ENCODE measurements at places on chromosomes 5 and 9. TPM values are rescaled to one million over a fixed set of nuclear protein-coding genes. Genes with fewer than 3 reads are reported as not detected.

DNA sequence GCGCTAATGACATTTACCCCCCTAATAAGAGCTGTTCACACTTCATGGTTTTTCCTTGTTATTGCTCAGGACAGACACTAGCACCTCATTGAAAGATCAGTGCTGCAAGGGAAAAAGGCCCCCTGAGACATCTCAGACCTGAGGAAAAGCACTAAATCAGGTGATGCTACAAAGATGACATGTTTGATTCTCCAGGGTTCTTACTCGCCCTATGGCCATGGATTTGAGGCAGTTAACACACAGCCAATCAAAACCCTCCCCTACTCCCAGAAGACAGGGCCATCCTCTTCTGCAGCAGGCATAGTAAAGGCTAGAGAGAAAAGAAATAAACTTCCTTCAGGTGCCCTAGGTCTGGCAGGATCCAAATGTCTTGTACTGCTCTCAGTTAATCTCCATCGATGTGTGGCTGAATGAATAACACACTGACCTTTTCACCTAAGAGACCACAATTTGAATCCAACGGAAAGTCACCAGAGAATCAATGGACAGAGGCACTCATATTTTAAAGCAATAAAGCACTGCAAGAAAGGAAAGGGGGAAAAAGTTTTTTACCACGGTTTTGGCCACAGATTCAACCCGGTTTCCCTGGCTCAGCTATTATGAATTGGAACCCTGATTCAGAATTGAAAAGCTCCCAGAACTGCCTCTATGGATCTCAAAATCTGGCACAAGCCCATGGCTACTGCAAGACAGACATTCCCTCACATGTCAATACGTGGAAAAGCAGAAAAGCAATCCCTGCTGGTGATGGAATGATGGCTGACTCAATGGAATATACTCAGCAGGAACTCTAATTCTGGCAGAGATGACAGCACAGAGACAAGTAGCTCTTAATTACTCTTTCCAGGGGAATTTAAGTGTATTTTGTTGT lies 329.5 kb downstream of the BNC2 start:
- H3K4me3 ChIP-seq: no peak overlapping the region
- H3K27me3 ChIP-seq: no peaks in the 10 kb centered on the region
- DNase-seq: no peak

Gene SH3PXD2B
- total RNA-seq: 0.49 TPM

DNA sequence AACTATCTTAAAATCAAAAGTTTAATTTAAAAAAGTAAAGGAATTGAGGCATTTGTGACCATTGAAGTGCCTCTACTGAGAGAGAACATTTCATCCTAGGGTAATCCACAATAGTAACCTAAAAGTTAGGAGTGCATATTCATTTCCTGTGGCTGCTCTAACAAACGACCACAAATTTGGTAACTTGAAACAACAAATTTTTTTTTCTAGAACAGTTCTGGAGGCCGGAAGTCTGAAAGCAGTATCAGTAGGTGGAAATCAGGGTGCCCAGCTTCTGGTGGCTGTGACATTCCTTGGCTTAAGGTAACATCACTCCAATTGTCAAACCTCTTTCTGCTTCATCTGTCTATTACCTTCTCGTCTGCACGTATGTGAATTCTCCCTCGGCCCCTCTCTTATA lies 67.1 kb upstream of the SSBP2 start:
- H3K27me3 ChIP-seq: no peaks in the 10 kb centered on the region
- no peak overlapping the region for H3K4me3 ChIP-seq
- no peak overlapping the region for H3K27ac ChIP-seq
- H3K36me3 ChIP-seq: no peaks in the 10 kb centered on the region
- H3K4me1 ChIP-seq: peaks cover 38% of the 10 kb centered on the region

DNA sequence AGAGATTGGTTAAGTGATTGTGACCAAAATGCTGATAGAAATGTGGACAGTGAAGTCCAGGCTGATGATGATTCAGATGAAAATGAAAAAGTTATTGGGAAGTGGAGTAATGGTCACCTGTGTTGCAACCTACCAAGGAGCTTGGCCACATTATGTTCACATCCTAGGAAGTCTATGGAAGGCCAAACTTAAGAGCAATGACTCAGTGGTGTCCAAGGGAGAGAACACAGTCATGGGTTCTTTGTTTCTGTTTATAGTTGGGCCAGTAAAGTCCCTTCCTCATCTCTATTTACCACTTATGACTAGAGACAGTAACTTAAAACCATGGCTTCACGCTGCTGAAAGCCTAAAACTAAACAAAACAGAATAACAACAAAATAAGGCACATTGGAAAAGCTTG lies 555.3 kb upstream of the DAB2 start:
- H3K4me1 ChIP-seq: no peaks in the 10 kb centered on the region
- no peak overlapping the region for H3K27ac ChIP-seq
- no peak for DNase-seq
- peaks cover 2% of the 10 kb centered on the region for H3K27me3 ChIP-seq

GRCh38 chr9:82524407-82524806 lies 535.8 kb downstream of the SPATA31D1 start:
- no peak overlapping the region for H3K27ac ChIP-seq
- peaks cover 4% of the 10 kb centered on the region for H3K36me3 ChIP-seq
- no peaks in the 10 kb centered on the region for H3K4me1 ChIP-seq
- no peak for DNase-seq
- H3K27me3 ChIP-seq: no peaks in the 10 kb centered on the region

Gene EGFLAM
- not detected for total RNA-seq

- no peaks in the 10 kb centered on the region for H3K36me3 ChIP-seq
- DNase-seq: no peak
- H3K4me1 ChIP-seq: no peaks in the 10 kb centered on the region
- H3K27ac ChIP-seq: no peak overlapping the region
These were observed 252.2 kb downstream of the NR2F1-AS1 start for GRCh38 chr5:93328833-93329232.

DNA sequence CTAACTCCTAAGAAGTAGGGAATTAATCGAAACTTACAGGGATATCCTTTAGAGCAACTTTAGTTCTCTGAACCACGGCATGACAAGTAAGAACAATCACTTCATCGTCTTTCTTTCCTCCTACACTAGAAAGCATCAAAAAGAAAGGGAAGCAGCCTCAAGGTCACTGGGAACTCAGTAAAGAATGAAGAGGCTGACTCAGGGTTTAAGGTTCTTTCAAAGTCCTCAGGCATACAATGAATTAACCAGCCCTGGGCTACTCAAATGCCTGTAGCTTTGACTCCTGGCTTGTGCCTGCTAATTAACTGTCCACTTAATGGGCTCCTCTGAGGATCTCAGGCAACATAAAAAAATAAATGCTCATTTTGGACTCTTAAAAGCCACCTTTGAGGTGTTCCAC lies 102.0 kb downstream of the TRIM32 start:
- H3K4me1 ChIP-seq: no peaks in the 10 kb centered on the region
- H3K27me3 ChIP-seq: peaks cover 31% of the 10 kb centered on the region
- DNase-seq: no peak
- no peaks in the 10 kb centered on the region for H3K36me3 ChIP-seq
- no peak overlapping the region for H3K27ac ChIP-seq

Gene TMEM252
- total RNA-seq: not detected

Gene COL15A1
- 0.19 TPM for total RNA-seq

DNA sequence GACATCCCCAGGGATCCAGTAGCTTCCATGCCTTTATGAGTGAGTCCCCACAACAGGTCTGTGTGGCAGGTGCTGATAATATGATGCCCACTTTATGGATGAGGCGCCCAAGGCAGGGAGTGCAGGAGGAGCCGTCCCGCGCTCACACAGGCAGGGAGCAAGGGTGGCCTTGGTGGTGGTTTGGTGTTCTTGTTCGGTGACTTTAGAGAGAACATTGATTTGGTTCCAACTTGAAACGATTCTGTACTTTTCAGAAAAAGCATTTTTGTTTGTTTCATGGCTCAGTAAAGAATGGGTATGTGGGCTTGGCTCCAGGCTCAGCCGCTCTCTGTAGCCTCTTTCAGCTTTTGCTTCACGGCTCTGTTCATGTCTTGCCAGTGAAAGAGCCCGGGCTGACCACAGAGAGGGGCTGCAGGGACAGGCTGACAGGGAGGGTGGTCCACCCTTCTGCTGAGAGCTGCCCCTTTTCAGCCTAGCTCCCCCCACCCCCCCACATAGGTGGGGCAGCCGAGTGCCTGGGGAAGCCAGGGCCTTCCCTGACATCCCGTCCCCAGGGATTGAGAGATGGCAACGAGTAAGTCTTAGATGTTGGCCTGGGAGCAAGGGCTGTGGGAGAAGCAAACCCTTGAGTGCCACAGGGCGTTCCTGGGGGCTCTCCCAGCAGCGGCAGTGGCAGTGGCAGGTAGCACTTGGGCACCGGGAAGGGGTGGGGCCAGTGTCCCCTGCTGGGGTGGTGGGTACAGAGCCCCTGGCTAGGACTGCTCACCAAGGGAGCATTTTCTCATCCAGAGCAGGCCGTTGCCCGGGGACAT lies 28.0 kb downstream of the NCS1 start:
- DNase-seq: no peak
- H3K4me1 ChIP-seq: no peaks in the 10 kb centered on the region
- H3K27ac ChIP-seq: no peak overlapping the region

- no peaks in the 10 kb centered on the region for H3K27me3 ChIP-seq
- no peak overlapping the region for H3K27ac ChIP-seq
- DNase-seq: no peak
- H3K36me3 ChIP-seq: no peaks in the 10 kb centered on the region
- no peak overlapping the region for H3K4me3 ChIP-seq
These were observed 391.7 kb downstream of the ACTL7B start for GRCh38 chr9:108463932-108464606.

DNA sequence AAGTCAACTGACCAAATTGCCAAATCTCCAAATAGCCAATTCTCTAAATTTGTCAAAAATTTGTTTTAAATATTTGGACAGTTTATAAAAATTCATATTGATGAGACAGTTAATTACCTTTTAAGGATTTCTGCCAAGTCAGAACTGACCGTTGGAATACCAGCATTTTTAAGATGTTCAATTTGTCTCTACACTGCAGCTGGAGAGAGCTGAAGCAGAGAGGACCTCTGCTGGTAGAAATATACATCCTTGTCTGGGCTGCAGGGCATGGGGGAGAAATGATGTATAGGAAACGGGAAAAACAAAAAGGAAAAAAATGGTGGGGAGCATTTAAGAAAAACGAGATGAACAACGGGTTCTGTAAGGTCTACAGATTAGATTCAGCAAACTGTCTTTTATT lies 16.8 kb downstream of the NR6A1 start:
- H3K27me3 ChIP-seq: peaks cover 65% of the 10 kb centered on the region
- H3K36me3 ChIP-seq: no peaks in the 10 kb centered on the region
- DNase-seq: no peak
- H3K4me3 ChIP-seq: peak overlapping the region; percentile 52
- peaks cover 21% of the 10 kb centered on the region for H3K4me1 ChIP-seq

GRCh38 chr9:98930792-98931191 lies 12.9 kb upstream of the COL15A1 start:
- H3K4me3 ChIP-seq: no peak overlapping the region
- H3K27me3 ChIP-seq: peaks cover 13% of the 10 kb centered on the region
- no peak overlapping the region for H3K27ac ChIP-seq
- H3K36me3 ChIP-seq: no peaks in the 10 kb centered on the region
- no peak for DNase-seq

DNA sequence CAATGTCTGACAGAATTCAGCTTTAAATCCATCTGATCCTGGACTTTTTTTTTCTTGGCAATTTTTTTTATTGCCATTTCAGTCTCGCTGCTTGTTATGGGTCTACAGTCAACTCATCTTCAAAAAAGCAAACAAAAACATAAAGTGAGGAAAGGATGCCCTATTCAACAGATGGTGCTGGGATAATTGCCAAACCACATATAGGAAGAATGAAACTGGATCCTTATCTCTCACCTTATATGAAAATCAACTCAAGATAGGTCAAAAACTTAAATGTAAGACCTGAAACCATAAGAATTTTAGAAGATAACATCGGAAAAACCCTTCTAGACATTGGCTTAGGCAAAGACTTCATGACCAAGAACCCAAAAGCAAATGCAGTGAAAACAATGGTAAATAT lies 389.1 kb upstream of the ST8SIA4 start:
- no peaks in the 10 kb centered on the region for H3K27me3 ChIP-seq
- H3K4me1 ChIP-seq: no peaks in the 10 kb centered on the region
- no peak overlapping the region for H3K27ac ChIP-seq
- H3K36me3 ChIP-seq: no peaks in the 10 kb centered on the region
- no peak for DNase-seq

DNA sequence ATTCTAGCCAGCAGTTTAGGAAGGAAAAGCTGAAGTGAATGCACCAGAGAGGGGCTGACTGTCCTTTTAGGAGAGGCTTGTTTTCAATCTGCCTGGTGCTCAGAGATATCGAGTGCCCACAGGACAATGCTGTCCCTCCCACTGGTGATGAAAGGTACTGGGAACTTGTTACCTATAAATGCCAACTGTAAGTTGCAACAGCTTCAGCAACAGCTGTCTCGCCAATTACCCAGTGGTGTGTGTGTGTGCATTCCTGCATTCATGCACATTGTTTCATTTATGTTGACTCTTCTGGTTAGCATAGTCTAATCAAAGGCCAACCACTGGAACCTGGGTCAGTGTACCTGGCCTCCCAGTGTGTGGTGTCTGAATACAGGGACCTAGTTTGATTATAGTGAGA lies 161.1 kb downstream of the CSNK1G3 start:
- no peaks in the 10 kb centered on the region for H3K36me3 ChIP-seq
- H3K4me1 ChIP-seq: no peaks in the 10 kb centered on the region
- no peak overlapping the region for H3K4me3 ChIP-seq
- no peak overlapping the region for H3K27ac ChIP-seq

- DNase-seq: peak; percentile 55
- peak overlapping the region; percentile 70 for H3K27ac ChIP-seq
- no peaks in the 10 kb centered on the region for H3K4me1 ChIP-seq
- peaks cover 17% of the 10 kb centered on the region for H3K36me3 ChIP-seq
- H3K27me3 ChIP-seq: no peaks in the 10 kb centered on the region
These were observed 60.2 kb downstream of the FBXO38 start for GRCh38 chr5:148443998-148444397.

DNA sequence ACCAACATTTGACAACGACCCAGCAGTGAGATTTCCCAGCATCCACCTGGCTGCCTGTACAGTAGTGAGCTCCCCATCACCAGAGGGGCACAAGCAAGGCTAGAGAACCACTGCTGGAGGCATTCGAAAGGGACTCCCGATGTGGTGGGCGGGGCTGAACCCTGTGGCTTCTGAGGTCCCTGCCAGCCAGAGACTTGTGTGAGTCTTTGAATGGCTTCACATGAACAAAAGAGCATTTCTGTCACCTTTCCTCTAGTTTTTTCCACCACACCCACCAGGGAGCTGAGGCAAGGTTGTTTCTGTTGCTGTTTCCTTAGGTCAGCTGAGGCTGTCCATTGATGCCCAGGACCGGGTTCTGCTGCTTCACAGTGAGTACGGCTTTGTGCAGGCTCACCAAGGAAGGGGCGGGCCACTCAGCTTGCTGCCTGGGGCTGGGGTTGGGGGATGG lies 15.7 kb downstream of the RGS3 start:
- H3K36me3 ChIP-seq: no peaks in the 10 kb centered on the region
- no peak overlapping the region for H3K4me3 ChIP-seq
- no peak overlapping the region for H3K27ac ChIP-seq
- peak; percentile 39 for DNase-seq
- H3K4me1 ChIP-seq: peaks cover 6% of the 10 kb centered on the region

Gene PCDH1
- total RNA-seq: not detected

- peaks cover 8% of the 10 kb centered on the region for H3K36me3 ChIP-seq
- DNase-seq: no peak
- no peak overlapping the region for H3K4me3 ChIP-seq
- no peaks in the 10 kb centered on the region for H3K27me3 ChIP-seq
- H3K4me1 ChIP-seq: peaks cover 22% of the 10 kb centered on the region
- no peak overlapping the region for H3K27ac ChIP-seq
These were observed 212.6 kb downstream of the ARHGAP26 start for GRCh38 chr5:142982821-142983200.

Gene RPL7A
- total RNA-seq: 2,529 TPM

- no peak overlapping the region for H3K27ac ChIP-seq
- H3K4me1 ChIP-seq: no peaks in the 10 kb centered on the region
- H3K27me3 ChIP-seq: no peaks in the 10 kb centered on the region
- DNase-seq: no peak
These were observed 560.5 kb upstream of the MEF2C start for GRCh38 chr5:89443508-89443907.
